ENCODE measurements at places on chromosomes 5 and 9. TPM values are rescaled to one million over a fixed set of nuclear protein-coding genes. Genes with fewer than 3 reads are reported as not detected.

The SLC25A48 gene
- total RNA-seq, result not detected

The SOHLH1 gene
- total RNA-seq, result not detected

The SYK gene
- 0.16 TPM for total RNA-seq

The NMUR2 gene
- total RNA-seq, result not detected

The SPATA6L gene
- total RNA-seq, result 0.99 TPM

The GRK6 gene
- total RNA-seq, result 104 TPM
